ENCODE measurements at places on chromosomes 7 and 10. TPM values are rescaled to one million over a fixed set of nuclear protein-coding genes. Genes with fewer than 3 reads are reported as not detected.

- no peak for DNase-seq
- H3K36me3 ChIP-seq = no peaks in the 10 kb centered on the region
- H3K27me3 ChIP-seq = peaks cover 2% of the 10 kb centered on the region
- no peaks in the 10 kb centered on the region for H3K4me1 ChIP-seq
- H3K4me3 ChIP-seq = no peak overlapping the region
- H3K27ac ChIP-seq = no peak overlapping the region
These were observed 13.3 kb downstream of the LRIT2 start for GRCh38 chr10:84212014-84212413.

DNA sequence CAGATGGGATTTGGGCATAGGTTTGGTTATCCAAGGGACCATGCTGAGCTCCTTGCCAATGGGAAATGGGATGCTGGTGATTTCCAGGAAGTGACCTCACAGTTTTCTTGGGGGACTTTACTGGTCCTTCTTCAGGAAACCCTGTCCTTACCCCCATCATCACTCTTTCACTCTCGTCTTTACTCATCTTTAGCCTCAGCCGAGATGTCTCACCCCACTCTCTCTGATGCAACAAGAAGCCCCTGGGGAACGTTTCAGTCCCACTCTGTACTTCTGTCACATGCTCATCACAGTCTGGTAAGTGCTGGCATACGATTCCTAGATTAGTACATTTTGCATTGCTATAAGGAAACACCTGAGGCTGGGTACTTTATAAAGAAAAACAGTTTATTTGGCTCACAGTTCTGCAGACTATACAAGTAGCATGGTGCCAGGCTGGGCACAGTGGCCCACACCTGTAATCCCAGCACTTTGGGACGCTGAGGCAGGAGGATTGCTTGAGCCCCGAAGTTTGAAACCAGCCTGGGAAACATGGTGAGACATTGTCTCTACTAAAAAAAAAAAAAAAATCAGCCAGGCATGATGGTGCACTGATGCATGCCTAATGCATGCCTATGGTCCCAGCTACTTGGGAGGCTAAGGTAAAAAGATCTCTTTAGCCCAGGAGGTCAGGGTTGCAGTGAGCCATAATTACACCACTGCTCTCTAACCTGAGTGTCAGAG, 63.5 kb upstream of the VKORC1L1 start:
- no peaks in the 10 kb centered on the region for H3K4me1 ChIP-seq
- H3K36me3 ChIP-seq = no peaks in the 10 kb centered on the region
- no peak for DNase-seq
- no peak overlapping the region for H3K27ac ChIP-seq
- no peaks in the 10 kb centered on the region for H3K27me3 ChIP-seq
- no peak overlapping the region for H3K4me3 ChIP-seq

- no peaks in the 10 kb centered on the region for H3K4me1 ChIP-seq
- H3K4me3 ChIP-seq = no peak overlapping the region
- no peaks in the 10 kb centered on the region for H3K27me3 ChIP-seq
- H3K27ac ChIP-seq = no peak overlapping the region
- no peak for DNase-seq
These were observed 9.2 kb downstream of the NDUFA5 start for GRCh38 chr7:123548406-123548805.

DNA sequence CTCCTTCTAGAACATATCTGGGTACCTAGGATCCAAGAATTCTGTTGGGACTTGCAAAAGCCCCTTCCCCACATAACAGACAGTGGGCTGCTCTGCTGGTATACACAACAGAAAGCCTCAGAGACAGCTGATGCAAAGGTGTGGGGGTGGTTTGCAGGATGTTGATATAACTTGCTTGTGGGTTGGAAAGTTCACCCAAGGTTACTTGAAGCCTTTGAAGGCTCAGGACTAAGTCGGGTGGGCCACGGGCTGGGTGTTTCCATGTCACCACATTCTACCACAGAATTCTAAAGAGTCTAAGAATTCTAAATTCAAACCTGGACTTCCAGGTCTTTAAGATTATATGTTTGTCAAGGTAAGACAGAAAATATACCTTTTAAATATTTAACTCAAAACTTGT, 7.4 kb upstream of the NRCAM start:
- H3K27me3 ChIP-seq = peaks cover 13% of the 10 kb centered on the region
- H3K4me1 ChIP-seq = no peaks in the 10 kb centered on the region
- H3K36me3 ChIP-seq = no peaks in the 10 kb centered on the region
- H3K27ac ChIP-seq = no peak overlapping the region
- no peak overlapping the region for H3K4me3 ChIP-seq

- H3K27me3 ChIP-seq = peaks cover 7% of the 10 kb centered on the region
- no peak overlapping the region for H3K4me3 ChIP-seq
- no peaks in the 10 kb centered on the region for H3K36me3 ChIP-seq
- no peak overlapping the region for H3K27ac ChIP-seq
These were observed 111.5 kb downstream of the FOXL3 start for GRCh38 chr7:401495-401894.

DNA sequence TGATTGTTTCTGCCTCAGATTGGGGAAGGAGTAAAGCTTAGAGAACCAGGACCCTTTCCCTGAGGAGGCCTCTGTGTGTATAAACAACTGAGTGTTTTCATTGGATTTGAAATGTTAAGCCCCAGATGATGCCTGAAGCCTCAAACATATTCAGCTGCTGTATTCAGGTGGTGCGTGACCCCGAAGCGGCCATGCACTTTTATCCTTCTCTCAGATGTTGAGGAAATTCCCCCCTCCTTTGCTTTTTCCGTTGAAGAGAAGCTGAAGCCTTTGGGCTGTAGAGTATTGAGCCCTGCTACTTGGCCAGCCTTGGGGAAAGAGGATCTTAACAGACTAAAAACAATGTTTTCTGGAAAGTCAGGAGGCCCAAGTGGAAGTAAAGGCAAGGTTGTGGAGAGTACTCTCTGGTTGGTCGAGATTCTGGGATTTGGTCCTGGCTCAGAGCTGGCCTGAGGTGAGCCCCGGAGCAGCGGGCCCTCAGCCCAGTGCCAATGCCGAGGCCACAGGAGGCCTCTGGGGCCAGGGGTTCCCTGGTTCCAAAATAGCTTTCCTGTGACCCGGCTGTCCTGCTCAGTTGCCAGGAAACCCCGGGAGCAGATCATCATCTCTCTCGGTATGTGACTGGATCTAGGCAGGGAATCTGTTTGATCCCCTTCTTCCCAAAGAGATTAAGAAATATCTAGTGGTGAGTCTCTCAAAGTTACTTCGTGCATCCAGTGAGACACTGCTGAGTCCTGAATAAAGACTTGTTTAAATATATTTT, 22.5 kb downstream of the FKBP6 start:
- H3K4me1 ChIP-seq = no peaks in the 10 kb centered on the region
- DNase-seq = no peak
- H3K4me3 ChIP-seq = no peak overlapping the region
- no peaks in the 10 kb centered on the region for H3K36me3 ChIP-seq
- no peak overlapping the region for H3K27ac ChIP-seq

GRCh38 chr10:43794181-43794815, 145.6 kb upstream of the ZNF32 start:
- no peaks in the 10 kb centered on the region for H3K4me1 ChIP-seq
- no peak overlapping the region for H3K4me3 ChIP-seq
- H3K27ac ChIP-seq = no peak overlapping the region
- H3K36me3 ChIP-seq = no peaks in the 10 kb centered on the region
- H3K27me3 ChIP-seq = no peaks in the 10 kb centered on the region

GRCh38 chr7:42185726-42186125, 51.3 kb downstream of the GLI3 start:
- H3K4me1 ChIP-seq = no peaks in the 10 kb centered on the region
- no peak for DNase-seq
- no peak overlapping the region for H3K4me3 ChIP-seq
- no peaks in the 10 kb centered on the region for H3K27me3 ChIP-seq
- no peak overlapping the region for H3K27ac ChIP-seq
- H3K36me3 ChIP-seq = no peaks in the 10 kb centered on the region

DNA sequence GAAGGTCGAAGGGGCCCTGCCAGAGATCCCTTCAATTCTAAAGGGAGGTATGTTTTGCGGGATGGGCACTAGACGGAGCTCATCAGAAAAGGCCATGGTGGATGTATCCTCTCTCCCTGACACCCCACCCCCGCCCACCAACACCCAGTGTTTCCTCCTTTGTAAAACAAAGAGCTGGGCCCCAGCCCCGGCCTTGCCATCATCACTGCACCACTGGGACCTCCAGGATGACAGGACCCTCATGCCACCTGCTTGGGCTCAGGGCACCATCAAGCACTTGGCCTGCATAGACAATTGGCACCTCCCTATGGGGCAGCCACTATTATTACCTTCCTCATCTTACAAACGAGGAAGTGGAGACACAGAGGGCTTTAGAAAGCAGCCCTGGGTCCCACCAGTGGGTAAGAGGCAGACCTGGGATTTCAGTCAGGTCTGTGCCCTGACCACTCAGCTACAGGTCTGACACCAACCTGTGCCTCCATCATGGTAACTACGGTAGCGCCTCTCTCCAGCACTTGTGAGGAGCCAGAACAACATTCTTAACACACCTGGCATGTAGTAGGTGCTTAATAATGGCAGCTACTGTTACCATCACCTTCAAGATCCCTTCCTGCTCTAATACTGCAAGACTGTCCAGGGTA, 2.0 kb downstream of the CALML3 start:
- no peak overlapping the region for H3K4me3 ChIP-seq
- H3K27me3 ChIP-seq = no peaks in the 10 kb centered on the region
- H3K4me1 ChIP-seq = no peaks in the 10 kb centered on the region
- peak; percentile 31 for DNase-seq

- H3K36me3 ChIP-seq = no peaks in the 10 kb centered on the region
- H3K4me1 ChIP-seq = no peaks in the 10 kb centered on the region
- no peak overlapping the region for H3K4me3 ChIP-seq
- peak; percentile 33 for DNase-seq
These were observed 333.6 kb upstream of the ZNF32 start for GRCh38 chr10:43982250-43982649.

- H3K27ac ChIP-seq = no peak overlapping the region
- H3K4me1 ChIP-seq = no peaks in the 10 kb centered on the region
- H3K27me3 ChIP-seq = no peaks in the 10 kb centered on the region
- no peak overlapping the region for H3K4me3 ChIP-seq
- H3K36me3 ChIP-seq = no peaks in the 10 kb centered on the region
These were observed 84.6 kb downstream of the IMMP2L start for GRCh38 chr7:111477462-111478225.

- H3K4me3 ChIP-seq = no peak overlapping the region
- H3K27ac ChIP-seq = no peak overlapping the region
- DNase-seq = no peak
- no peaks in the 10 kb centered on the region for H3K4me1 ChIP-seq
- no peaks in the 10 kb centered on the region for H3K27me3 ChIP-seq
These were observed 101.6 kb upstream of the KCND2 start for GRCh38 chr7:120171406-120171805.

DNA sequence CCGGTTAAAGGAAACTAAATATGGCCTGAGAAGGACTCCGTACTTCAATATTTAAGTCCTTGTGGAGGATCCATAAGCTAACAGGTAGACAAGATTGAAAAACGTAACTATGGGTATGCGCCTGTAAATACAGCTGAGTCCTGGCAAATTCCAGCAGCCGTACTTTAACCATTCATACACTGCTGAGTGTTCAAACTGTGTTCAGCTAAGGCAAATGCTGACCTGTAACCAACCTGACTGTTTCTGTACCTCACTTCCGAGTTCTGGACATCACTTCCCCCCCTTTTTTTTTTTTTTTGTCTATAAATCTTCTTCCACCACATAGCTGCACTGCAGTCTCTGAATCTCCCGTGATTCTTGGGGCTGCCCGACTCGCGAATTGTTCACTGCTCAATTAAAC, 69.1 kb downstream of the SRPK2 start:
- no peaks in the 10 kb centered on the region for H3K36me3 ChIP-seq
- no peak for DNase-seq
- H3K27ac ChIP-seq = no peak overlapping the region
- no peak overlapping the region for H3K4me3 ChIP-seq
- no peaks in the 10 kb centered on the region for H3K27me3 ChIP-seq

GRCh38 chr10:34723750-34724149, 91.3 kb downstream of the PARD3 start:
- no peaks in the 10 kb centered on the region for H3K27me3 ChIP-seq
- no peak for DNase-seq
- H3K4me1 ChIP-seq = peaks cover 18% of the 10 kb centered on the region
- no peak overlapping the region for H3K4me3 ChIP-seq
- no peak overlapping the region for H3K27ac ChIP-seq

- no peak overlapping the region for H3K4me3 ChIP-seq
- peak; percentile 77 for DNase-seq
- H3K36me3 ChIP-seq = no peaks in the 10 kb centered on the region
- peaks cover 21% of the 10 kb centered on the region for H3K4me1 ChIP-seq
- H3K27ac ChIP-seq = no peak overlapping the region
- no peaks in the 10 kb centered on the region for H3K27me3 ChIP-seq
These were observed 47.4 kb upstream of the PRKAR1B start for GRCh38 chr7:774161-775109.

- H3K4me1 ChIP-seq = no peaks in the 10 kb centered on the region
- no peak overlapping the region for H3K4me3 ChIP-seq
These were observed 190.9 kb downstream of the KCNMA1 start for GRCh38 chr10:77446700-77447099.

- H3K27me3 ChIP-seq = no peaks in the 10 kb centered on the region
- H3K4me3 ChIP-seq = no peak overlapping the region
- H3K36me3 ChIP-seq = no peaks in the 10 kb centered on the region
These were observed 294.6 kb upstream of the ZNF32 start for GRCh38 chr10:43943119-43943817.

- H3K27ac ChIP-seq = no peak overlapping the region
- peaks cover 17% of the 10 kb centered on the region for H3K4me1 ChIP-seq
- H3K36me3 ChIP-seq = no peaks in the 10 kb centered on the region
- H3K4me3 ChIP-seq = no peak overlapping the region
These were observed 232.1 kb upstream of the NPVF start for GRCh38 chr7:25460433-25460832.

DNA sequence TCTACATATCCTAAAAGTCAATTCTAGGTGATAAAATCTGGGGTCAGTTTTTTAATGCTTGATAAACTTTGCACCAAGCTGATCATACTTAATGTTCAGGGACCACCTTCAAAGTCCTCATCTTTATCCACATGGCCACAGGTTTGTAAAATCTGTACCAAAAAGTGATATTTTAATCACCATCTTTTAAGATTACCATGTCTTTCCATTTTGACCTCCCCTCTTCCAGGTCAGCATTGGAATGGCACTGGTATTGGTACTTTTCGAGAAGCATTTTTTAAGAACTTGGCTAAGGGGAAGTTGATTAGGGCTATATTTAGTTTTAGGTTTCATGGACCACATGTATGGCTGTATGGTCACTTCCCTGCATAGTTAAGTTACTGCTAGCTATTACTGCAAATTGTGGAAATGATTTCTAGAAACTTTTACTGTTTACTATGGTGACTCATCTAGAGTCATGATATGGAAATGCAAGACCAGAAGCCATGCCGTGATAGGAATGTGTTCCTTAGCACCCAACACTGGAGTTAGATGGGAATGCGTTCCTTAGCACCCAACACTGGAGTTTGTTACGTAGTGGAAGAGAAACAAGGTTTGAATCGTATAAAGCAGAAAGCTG, 50.8 kb upstream of the ABLIM1 start:
- no peaks in the 10 kb centered on the region for H3K36me3 ChIP-seq
- no peaks in the 10 kb centered on the region for H3K27me3 ChIP-seq
- H3K4me3 ChIP-seq = no peak overlapping the region
- DNase-seq = no peak
- no peaks in the 10 kb centered on the region for H3K4me1 ChIP-seq

Gene CABCOCO1
- total RNA-seq = not detected

Gene CALCR
- total RNA-seq = not detected

Gene FAM131B
- total RNA-seq = 0.90 TPM

Gene ATG9B
- 0.17 TPM for total RNA-seq

Gene GCK
- 0.23 TPM for total RNA-seq

Gene AKR1D1
- not detected for total RNA-seq

Gene NAT16
- not detected for total RNA-seq

Gene SLC18A2
- 5.2 TPM for total RNA-seq

Gene INPP5A
- total RNA-seq = 38.3 TPM

Gene RTKN2
- 93.7 TPM for total RNA-seq

Gene PRPS1L1
- not detected for total RNA-seq

Gene CFAP69
- total RNA-seq = 3.0 TPM

Gene ARHGEF5
- 36.9 TPM for total RNA-seq
